ENCODE measurements at places on chromosomes 7 and 10.

GRCh38 chr7:17061443-17061842 is 179.7 kb upstream of the AGR3 start:
- no peak for DNase-seq

GRCh38 chr7:157515342-157516041 is 178.7 kb downstream of the DNAJB6 start:
- no peak for DNase-seq

- peak; percentile 32 for DNase-seq
These were observed 3.1 kb downstream of the CCDC126 start for GRCh38 chr7:23600236-23600635.

DNA sequence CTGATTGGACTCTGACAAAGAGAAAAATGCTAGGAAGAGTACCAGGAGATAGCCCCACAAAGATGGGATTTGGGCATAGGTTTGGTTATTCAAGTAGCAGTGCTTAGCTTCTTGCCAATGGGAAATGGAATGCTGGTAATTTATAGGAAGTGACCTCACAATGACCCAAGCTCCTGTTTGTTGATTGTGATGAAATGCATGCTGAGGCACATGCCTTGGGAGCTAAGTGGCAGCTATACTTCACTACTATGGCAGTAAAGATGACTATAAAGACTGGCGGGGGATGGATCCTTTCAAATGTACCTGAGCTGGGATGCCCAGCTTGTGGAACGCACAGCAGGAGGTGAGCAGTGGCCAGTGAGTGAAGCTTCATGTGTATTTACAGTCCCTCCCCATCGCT is 153.8 kb downstream of the ZNF22 start:
- no peak for DNase-seq

DNA sequence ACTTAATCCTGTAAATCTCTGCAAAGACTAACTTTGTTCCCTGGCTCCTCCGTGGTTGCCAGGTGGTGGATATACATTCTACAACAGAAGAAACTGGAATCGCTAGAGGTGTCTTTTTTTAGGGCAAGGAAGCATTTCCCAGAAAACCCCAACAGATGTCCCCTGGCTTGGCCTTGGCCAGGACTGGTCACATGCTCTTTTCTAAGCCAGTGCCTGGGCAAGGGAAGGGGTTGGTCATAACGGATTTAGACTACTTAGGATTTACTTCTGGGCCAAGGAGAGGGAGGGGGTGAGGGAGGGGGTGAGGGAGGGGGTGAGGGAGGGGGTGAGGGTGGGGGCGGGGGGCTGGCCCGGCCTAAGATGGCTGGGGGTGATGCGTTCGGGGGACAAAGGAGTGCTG is 105.7 kb downstream of the SNX10 start:
- DNase-seq = no peak

- no peak for DNase-seq
These were observed 75.2 kb downstream of the PPP1R3C start for GRCh38 chr10:91557651-91558111.

DNA sequence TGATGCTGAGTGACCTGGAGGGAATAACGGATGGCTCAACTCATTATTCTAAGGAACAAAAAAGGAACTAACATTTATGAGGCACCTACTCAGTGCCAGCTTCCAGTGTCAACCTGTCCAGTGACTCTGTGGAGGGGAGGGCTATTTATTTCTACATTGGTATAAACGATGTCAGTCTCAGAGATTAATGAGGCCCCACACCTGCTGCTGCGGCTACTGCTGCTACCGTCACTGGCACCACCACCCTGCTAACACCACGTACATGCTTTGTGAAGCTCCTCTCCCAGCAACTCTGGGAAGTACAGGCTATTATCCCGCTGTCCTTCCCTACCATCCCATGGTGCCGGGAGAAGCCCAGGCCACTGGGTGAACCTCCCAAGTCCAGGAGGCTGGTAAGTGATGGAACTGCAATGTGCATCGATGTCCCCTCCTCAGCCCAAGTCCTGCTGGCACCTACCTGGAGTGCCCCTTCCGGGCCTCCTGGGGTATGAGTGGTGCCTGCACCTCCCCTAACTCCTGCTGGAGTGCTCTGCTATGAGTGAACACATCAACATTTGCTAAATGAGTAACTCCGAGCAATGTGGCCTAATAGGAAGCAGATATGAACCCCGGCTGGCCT is 101.5 kb downstream of the ARHGAP22 start:
- DNase-seq = no peak

- no peak for DNase-seq
These were observed 92.6 kb downstream of the PTPRE start for GRCh38 chr10:127999297-128000129.

DNA sequence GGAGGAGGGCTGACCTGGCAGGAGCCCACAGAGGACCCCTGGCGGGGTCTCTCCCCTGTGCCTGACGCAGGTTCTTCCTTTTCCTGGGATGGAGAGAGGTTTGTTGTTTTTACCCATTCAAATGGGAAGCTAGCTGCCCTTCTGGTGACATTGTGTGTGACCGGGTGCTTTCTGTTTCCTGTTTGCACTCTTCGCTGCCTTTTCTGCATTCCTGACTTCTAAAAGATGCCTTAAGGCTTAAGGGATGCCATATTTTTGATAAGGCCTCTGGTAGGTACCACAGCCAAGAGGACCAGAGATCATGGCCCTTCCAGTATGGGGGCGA is 20.3 kb downstream of the ZNF783 start:
- no peak for DNase-seq

- DNase-seq = no peak
These were observed 675.0 kb downstream of the CNTNAP2 start for GRCh38 chr7:146791344-146792285.

GRCh38 chr10:29353887-29354561 is 65.2 kb downstream of the LYZL1 start:
- DNase-seq = peak; percentile 39

GRCh38 chr10:61071580-61071979 is 127.6 kb upstream of the RHOBTB1 start:
- no peak for DNase-seq

DNA sequence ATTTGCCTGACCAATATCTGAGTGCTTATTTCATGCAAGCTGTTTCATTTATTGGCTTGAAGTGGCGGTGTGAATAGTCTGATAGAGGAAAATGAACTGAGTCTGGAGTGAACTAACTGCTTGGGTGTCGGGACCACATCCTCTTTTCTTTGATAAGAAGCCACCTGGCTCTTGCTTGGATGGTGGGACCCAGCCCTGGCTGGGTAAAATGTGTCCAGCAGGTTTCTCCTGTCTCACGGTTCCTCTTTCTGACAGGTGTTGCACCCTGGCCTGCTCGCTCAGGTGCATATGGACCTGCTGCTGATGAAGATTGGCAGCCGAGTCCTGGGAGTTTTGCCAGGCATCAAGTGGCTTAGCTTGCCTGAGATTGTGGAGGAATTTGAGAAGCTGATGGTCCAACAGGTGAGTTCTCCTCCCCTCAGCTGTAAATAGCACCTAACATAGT is 1.6 kb downstream of the ADCK2 start:
- DNase-seq = no peak

DNA sequence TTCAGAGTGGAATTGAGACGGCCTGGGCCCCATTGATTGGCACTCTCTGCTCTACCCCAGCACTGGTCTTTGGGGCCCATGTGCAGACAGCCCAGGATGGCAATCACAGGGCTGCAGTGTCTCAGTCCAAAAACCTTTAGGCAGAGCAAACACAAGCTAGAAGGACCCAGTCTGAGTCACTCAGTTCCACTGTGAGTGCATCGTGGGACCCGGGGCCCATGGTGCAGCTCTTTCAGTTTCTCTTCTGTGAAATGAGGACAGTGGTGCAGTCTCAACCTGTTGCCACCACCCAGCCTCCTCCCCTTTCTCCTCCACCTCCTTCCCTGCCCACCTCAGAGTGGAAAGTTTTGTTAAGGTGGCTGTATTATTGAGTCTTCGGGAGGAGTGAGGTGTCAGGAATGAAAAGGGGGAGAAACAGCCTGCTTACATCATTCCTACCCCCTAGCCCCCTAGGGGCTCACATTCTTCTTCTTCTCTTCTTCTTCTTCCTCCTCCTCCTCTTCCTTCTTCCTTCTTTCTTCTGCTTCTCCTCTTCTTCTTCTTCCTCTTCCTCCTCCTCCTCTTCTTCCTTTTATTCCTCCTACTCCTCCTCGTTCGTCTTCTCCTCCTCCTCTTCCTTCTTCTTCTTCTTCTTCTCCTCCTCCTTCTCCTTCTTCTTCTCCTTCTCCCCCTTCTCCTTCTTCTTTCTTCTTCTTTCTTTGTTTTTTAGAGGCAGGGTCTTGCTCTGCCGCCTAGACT is 19.5 kb upstream of the CARD11 start:
- no peak for DNase-seq

DNA sequence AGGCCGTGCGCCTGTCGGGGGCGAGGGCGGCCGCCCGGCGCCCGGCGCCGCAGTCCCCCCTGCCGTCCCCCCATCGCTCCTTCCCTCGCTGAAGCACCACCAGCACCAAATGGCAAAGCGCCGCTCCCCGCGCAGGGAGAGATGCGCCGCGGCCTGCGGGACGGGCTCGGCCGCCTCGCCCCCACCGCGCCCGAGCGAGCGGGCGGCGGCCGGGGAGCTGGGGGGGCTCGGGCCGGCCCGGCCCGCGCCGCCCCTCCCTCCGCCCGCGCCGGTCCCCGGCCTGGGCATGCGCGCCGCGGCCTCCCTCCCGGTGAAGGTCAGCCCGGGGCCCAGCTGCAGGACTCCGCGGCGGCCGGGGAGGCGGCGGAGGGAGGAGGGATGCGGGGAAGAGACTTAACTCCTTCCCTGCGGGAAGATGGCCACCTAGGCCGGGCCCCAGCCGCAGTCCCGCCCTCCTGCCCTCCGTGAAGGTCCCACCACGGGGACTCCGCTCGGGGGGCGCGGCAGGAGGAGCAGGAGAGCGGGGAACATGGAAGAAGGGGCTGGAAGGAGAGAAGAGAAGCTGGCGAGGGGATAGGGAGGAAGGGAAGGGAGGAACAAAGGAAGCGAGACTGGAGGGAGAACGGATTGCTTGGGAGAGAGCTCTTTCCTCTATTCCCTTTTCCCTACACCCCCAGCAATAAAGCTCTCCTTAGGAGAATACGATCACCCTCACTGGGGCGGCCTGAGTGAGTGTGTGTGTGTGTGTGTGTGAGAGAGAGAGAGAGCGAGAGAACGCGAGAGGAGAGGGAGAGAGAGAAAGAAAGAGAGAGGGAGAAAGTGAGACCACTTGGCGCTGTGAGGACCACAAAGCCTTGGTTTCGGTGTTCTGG is 3.4 kb upstream of the SMARCD3 start:
- DNase-seq = peak; percentile 46

DNA sequence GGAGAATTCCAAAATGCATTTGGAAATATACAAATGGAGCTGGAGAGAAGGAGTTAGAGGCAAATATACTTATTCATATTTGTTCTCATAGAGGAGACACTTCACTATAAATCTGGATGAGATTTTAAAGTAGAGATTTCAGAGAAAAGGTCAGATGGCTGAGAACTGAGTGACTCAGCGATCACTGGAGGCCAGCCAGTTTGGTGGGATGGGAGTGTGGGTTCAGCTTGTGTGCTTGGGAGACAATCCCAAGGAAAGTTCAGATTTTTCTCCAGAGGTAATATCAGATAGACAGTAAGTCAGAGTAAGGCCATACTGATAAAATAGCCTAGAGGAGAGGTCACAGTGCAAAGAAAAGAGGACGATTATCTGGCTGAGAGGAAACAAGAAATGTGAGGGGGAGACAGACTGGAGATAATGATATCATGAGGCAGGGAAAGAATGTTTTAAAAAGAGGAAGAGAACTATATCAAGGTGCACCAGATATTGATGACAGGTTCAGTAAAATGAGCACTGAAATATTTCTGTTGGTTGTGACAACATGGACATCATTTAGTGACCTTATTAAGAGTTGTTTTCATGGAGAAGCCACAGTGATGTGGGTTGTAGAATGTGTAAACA is 67.0 kb downstream of the MDFIC start:
- DNase-seq = peak; percentile 71

DNA sequence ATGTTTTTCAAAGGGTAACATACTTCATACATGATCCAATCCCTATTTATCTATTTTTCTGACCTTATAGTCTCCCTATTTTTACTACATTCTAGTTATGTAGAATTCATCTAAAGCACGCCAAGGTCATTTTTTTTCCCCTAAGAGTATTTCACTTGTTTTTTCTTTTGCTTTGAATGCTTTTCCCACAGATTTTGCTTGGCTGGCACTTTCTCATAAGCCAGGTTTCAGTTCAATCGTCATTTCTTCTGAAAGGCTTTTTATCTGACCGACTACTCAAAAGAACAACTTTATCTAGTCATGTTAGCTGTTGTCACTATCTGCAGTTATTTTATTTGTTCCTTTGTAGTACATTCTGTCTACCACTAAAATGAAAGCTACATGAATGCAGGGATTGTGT is 1274.6 kb downstream of the REEP3 start:
- no peak for DNase-seq

DNA sequence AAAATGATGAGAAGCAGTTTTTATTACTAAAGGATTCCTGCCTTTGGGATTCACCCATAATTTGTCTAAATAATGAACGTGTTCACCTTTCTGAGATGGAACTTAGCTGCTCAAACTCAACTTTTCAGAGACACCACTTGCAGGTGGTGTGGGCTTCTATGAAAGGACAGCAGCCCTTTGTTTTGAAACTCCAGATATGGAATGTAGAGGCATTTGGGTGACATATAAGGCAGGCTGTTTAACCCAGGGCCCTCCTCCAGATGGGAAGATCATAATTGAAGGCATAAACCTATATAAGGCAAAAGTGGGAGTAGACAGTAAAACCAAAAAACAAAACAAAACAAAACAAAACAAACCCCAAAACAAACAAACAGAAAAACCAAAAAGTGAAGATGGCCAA is 11.9 kb upstream of the HUS1 start:
- DNase-seq = peak; percentile 61

DNA sequence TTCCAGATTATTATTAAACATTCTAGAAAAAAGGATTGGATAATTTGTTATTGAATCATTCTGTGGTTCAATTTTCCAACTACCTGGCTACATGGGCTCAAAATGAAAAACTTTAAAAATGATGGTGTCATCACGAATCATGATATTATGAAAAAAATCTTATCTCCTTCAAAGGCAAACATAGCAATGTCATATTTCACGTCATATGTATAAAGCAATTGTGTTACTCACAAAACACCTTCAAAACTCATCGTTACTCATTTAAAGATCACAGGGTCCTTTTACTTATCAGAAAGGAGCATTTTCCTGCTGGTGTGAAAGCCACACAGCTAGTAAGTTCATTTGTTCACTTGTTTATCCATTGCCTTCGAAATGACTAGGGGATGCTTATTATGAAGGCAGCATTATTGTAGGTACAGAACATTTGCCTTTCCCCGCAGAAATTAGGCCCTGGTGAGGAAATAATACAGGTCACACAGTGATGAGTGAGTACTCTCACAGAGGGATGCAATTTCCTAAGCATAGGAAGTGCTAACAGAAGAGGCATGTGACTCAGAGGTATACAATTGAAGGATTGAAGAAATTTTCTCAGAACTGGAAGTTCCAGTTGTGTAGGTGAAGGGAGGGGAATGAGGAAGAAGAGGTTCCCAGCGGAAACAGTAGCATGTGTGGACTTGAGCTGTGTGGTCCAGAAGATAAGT is 478.7 kb downstream of the INHBA start:
- DNase-seq = peak; percentile 59

- DNase-seq = peak; percentile 51
These were observed 32.5 kb downstream of the DYDC1 start for GRCh38 chr10:80324086-80324485.
